Endothelial cell of umbilical vein (primary cell): ENCODE measurements at places on chromosomes 16 and 17. TPM values are rescaled to one million over a fixed set of nuclear protein-coding genes. Genes with fewer than 3 reads are reported as not detected.

DNA sequence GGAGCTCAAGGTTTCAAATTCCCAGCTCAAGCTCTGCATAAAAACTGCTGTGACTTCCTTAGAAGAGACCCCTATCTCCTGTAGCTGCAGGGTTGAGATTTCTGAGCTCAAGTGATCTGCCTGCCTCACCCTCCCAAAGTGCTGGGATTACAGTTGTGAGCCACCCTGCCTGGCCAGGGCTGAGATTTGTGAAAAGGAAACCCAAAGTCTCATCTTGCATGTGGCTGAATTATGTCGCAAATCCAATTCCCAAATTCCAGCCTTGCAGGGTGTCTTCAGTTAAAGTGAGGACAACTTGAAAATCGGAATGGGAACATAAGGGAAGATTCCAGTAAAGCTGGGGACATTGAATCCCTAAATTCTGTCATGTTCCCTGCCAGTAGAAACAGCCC is 14.2 kb upstream of the CETP start:
- no peak for DNase-seq
- no peaks in the 10 kb centered on the region for H3K4me1 ChIP-seq
- H3K27ac ChIP-seq: no peak overlapping the region
- H3K36me3 ChIP-seq: peaks cover 21% of the 10 kb centered on the region

DNA sequence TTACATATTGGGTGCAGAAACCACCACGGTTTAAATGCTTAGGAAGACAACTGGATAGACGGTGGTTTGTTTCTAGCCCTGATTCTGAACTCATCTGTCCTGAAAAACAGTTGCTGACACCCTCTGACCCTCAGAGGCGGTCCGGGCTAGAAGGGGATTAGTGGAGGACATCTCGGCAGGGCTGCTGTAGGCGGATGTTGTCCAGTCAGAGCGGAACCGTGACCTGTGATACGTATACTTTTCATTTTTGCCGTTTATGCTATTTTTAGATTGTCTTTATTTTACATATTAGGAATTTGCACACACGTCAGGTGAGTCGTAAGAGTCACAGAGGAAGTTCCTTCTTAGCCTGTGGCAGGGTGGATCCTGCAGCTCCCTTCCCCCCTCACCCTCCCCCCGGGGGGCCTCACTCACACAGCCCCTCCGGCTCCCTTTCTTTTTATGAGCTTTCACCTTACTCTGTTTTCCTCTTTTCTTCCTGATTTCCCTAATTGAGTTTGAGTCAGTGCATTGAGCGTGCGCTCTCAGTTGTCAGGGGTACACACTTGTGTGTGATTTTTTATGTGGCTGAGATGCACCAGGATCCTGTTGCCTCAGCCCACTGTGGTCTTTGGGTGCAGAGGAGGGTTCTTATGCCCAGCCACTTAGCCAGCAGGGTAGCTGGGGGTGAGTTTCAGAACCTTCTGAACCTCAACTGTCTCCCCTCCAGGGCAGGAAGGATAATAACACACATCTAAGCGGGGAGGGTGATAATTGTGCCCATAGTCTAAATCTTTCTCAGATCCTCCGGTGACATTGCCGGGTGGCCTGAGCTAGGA is 211.1 kb upstream of the CHMP6 start:
- H3K4me3 ChIP-seq: no peak overlapping the region
- H3K27me3 ChIP-seq: no peaks in the 10 kb centered on the region
- DNase-seq: no peak
- peaks cover 5% of the 10 kb centered on the region for H3K36me3 ChIP-seq
- no peak overlapping the region for H3K27ac ChIP-seq

DNA sequence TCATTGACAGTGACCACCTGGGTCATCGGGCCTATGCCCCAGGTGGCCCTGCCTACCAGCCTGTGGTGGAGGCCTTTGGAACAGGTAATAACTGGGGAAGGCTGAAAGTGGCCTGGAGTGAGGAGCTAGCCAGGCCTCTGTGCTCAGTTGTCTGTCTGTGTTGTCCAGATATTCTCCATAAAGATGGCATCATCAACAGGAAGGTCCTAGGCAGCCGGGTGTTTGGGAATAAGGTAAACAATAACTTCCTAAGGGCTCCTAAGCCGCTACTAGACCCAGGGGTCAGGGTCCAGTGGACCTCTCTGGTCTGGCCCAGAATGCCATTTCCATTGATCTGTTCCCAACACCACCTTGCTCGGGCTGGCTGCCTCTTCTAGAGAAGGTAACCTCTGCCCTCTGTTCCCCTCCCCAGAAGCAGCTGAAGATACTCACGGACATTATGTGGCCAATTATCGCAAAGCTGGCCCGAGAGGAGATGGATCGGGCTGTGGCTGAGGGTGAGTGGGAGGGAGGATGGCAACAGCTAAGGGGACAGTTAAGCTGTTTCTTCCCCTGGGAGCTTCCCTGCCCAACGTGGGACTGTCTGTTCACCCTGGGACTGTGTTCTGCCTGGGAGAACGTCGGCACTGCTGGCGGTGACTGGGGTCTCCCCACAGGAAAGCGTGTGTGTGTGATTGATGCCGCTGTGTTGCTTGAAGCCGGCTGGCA is 1.9 kb upstream of the MLX start:
- H3K36me3 ChIP-seq: peaks cover 33% of the 10 kb centered on the region
- peaks cover 31% of the 10 kb centered on the region for H3K4me1 ChIP-seq

Gene HOXB9
- 0.49 and 0.79 TPM in 2 replicates for polyA plus RNA-seq

GRCh38 chr17:10021272-10021984 is 116.4 kb upstream of the RCVRN start:
- no peaks in the 10 kb centered on the region for H3K4me1 ChIP-seq
- H3K4me3 ChIP-seq: no peak overlapping the region
- DNase-seq: no peak
- H3K27ac ChIP-seq: no peak overlapping the region

Gene IKZF3
- not detected in 2 replicates for polyA plus RNA-seq

- H3K27ac ChIP-seq: no peak overlapping the region
- no peaks in the 10 kb centered on the region for H3K27me3 ChIP-seq
- no peak overlapping the region for H3K4me3 ChIP-seq
- H3K4me1 ChIP-seq: no peaks in the 10 kb centered on the region
Observed at GRCh38 chr17:83200231-83200699, 120.9 kb downstream of the METRNL start.

Gene MYH2
- not detected in 2 replicates for polyA plus RNA-seq

- H3K27me3 ChIP-seq: no peaks in the 10 kb centered on the region
- H3K4me3 ChIP-seq: no peak overlapping the region
- no peaks in the 10 kb centered on the region for H3K36me3 ChIP-seq
- no peaks in the 10 kb centered on the region for H3K4me1 ChIP-seq
- H3K27ac ChIP-seq: no peak overlapping the region
Observed at GRCh38 chr16:50967827-50968612, 183.1 kb downstream of the SALL1 start.
